ENCODE measurements at places on chromosomes 4 and X. TPM values are rescaled to one million over a fixed set of nuclear protein-coding genes. Genes with fewer than 3 reads are reported as not detected.
A peak's percentile ranks its signal among the peaks of the same experiment; 100 is the strongest.

DNA sequence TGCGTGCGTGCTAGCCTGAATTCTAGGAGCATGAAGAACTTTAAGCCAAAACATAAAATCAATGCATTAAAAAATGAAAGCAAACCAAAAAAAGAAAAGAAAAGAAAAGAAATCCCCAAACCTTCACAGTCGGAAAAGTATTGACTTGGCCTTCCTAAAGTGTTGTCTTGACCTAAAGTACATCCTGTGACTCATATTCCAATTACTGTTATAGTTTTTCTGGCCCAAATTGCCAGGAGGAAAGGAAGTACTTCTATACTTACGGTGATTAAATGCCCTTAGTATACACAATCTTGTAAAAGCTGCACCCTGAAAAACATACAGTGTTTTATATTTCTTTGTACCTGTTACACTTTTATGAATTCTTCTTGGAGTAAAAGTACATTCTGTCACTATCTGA is 512.8 kb downstream of the ANKRD50 start:
- no peak for DNase-seq

The COL25A1 gene
- total RNA-seq, result not detected

The TIGD4 gene
- 0.17 TPM for total RNA-seq

DNA sequence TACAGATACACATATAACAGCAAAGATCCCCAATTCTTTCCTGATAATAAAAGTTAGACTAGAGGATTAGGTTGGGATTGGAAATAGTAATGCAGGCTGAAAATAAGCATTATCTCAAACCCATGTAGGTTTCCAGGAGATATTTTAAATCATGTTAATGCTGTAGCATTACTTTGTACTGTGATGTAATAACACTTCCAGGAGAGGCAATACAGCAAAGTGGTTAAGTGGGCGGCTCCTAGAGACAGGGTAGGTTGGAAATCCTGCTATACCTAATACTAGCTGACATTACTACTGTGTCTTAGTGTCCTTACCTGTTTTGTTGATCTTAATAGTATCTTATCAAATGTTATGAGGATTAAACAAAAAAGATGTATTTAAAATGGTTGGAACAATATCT is 9.6 kb downstream of the PAICS start:
- DNase-seq, result no peak

GRCh38 chrX:11704725-11705495 is 39.2 kb upstream of the ARHGAP6 start:
- DNase-seq, result no peak

The TEX13B gene
- total RNA-seq, result not detected

GRCh38 chrX:49762175-49762720 is 66.5 kb upstream of the PAGE1 start:
- no peak for DNase-seq

The AKAP4 gene
- not detected for total RNA-seq

DNA sequence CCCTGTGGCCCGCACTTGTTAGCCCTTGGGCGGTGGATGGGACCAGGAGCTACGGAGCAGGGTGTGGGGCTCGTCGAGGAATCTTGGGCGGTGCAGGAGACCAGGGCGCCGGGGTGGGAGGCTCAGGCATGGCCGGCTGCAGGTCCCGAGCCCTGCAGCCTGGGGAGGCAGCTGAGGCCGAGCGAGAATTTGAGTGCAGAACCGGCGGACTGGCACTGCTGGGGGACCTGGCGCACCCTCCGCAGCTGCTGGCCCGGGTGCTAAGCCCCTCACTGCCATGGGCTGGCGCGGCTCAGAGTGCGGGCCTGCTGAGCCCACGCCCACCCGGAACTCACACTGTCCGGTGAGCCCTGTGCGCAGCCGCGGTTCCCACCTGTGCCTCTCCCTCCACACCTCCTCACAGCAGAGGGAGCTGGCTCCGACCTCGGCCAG is 73.6 kb upstream of the TLL1 start:
- DNase-seq, result no peak

DNA sequence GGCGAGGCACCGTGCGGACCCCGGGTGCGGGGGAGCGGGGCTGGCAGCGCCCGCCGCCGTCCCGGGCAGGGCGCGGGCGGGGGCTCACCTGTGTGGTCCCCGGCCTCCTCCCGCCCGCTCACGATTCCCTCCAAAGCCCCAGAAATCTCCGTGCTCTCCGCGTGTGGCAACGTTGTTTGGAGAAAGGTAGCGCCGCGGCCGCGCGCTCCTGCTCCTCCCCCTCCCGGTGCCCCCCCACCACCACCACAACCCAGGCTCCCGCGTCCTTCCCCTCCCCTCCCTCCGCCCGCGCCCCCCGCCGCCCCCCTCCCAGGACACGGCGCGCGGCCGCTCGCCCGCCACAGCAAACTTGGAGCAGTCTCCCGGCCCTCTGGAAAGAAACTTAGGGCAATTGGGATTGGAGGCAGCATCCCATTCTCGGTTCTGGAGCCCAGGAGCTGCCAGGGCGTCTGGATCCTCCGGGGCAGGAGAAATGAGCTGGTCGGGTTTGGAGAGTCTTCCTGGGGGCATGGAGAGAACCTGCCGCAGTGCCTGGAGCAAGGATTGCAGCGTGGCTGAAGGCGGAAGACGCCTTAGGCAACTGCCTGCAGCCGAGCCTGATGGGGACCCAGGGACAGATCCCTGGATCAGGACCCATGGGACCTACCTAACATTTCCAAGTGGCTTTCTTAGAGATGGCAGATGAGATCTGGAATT is 855 bp downstream of the KLF3 start:
- peak; percentile 59 for DNase-seq

The FAM3A gene
- total RNA-seq, result 47.1 TPM

DNA sequence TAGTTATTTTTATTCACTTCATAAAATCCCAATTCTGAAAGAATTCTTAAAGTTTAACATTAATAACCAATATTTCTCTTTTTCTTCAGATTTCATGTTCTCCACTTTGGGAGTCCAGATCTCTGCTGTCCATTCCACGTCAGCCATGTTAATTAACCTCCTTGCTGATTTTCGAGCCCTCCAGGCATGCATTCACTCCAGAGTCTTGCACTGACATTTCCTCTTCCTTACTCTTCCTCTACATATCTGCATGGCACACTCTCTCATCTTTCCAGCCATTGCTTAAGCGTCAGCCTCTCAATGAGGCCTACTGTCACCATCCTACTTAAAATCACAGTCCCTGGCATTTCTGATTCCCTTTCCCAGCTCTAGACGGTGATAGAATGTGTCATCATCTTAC is 144.8 kb downstream of the MAD2L1 start:
- DNase-seq, result no peak

DNA sequence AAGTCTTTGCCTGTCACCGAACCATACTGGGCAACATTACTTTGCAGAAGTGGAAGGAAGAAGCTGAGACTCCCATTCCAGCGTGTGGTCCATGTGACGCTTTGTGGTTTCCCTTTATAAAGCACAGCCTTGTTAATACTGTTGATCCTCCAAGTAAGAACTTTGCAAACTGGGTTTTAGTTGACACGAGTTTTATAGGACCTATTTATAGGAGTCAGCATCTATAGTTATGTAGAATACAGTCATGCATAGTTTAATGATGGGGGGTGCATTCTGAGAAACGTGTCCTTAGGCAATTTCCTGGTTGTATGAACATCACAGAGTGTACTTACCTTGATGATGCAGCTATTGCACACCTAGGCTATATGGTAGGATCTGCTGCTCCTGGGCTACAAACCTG is 1879.4 kb upstream of the TENM3 start:
- no peak for DNase-seq

GRCh38 chr4:26197018-26197779 is 123.6 kb upstream of the RBPJ start:
- peak; percentile 8 for DNase-seq

The ZMAT1 gene
- total RNA-seq, result 0.70 TPM

GRCh38 chr4:53863158-53863557 is 201.2 kb downstream of the CHIC2 start:
- DNase-seq, result no peak

DNA sequence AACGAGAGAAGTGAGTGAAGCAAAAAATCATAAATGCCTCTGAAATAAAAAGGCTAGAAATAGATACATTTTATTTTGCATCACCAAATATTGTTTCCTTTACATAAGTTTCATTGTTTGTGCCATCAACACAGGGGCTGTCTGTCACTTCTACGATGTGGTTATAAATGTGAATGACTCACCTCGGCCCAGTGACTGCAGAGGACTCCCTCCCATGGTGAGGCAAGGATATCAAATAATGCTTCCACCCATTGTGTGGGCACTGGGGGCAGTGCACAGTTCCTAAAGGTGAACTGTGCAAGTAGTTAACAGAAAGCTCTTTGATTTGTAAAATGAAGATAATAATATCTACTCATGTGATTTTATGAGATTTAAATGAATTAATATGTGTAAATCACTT is 230.3 kb upstream of the NEIL3 start:
- DNase-seq, result no peak

The SPATA18 gene
- 4.3 TPM for total RNA-seq

The MCTS1 gene
- total RNA-seq, result 146 TPM

- no peak for DNase-seq
These were observed 41.9 kb upstream of the RELL1 start for GRCh38 chr4:37728064-37728463.

The F8A3 gene
- 5.3 TPM for total RNA-seq

DNA sequence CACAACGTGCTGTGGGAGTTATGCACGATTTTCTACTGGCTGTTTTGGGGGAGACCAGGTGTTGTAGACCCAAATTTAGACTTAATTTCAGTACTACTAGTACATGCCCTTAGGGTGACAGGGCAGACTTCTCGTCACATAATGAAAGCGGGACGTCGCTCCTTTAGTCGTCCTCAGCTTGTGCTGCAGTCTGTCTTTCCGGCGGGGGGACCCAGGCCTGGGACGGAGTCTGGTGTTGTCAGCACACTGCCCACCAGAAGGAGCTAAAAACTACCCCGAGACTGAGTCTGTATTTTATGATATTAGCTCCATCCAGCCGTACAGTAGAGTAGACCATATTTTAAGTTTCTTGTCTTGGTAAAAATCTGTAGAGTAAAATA is 35.5 kb downstream of the NOP14 start:
- DNase-seq, result no peak

- DNase-seq, result no peak
These were observed 20.0 kb upstream of the S100G start for GRCh38 chrX:16629909-16630308.

GRCh38 chr4:26288355-26288909 is 32.4 kb upstream of the RBPJ start:
- peak; percentile 14 for DNase-seq

The PDZD4 gene
- 4.3 TPM for total RNA-seq

The RAI2 gene
- total RNA-seq, result not detected

The ALAS2 gene
- total RNA-seq, result not detected

GRCh38 chr4:1727117-1728031 is 6.1 kb downstream of the TACC3 start:
- peak; percentile 88 for DNase-seq

The PARM1 gene
- total RNA-seq, result 0.10 TPM

DNA sequence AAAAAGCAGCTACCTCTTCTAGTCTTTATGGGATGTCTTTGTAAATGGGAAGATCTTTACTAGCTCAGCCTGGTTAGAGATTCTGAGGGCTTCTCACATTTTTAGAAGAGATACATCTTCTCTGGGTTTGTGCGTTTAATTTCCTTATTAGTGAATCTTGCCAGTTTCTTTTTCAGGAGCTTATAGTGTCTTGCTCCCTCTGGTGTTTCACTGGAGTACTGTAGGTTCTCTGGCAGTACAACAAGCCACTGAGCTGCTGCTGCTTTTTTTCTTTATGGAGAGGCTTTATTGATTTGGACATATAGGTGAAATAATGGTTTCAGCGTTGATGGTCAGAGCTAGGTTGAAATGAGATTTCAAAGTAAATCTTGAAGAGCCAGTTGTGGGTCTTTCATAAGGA is 82.9 kb downstream of the LAS1L start:
- DNase-seq, result peak; percentile 10

DNA sequence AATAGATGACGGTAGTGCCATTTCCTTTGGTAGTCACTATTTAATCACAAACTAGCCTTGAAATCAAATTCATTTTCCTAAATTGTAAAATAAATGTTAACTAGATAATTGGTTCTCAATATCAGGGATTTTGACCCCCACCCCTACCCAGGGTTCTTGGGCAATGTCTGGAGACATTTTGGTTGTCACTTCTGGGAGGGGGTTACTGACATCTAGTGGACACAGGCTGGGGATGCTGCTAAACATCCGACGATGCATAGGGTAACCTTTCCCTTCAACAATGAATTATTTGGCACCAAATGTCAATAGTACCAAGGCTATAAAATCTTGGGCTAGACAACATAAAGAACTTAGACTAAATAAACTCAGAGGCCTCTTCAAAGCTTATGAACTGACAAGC is 285.8 kb upstream of the TRPC5 start:
- no peak for DNase-seq

The KIAA0232 gene
- 6.2 TPM for total RNA-seq

DNA sequence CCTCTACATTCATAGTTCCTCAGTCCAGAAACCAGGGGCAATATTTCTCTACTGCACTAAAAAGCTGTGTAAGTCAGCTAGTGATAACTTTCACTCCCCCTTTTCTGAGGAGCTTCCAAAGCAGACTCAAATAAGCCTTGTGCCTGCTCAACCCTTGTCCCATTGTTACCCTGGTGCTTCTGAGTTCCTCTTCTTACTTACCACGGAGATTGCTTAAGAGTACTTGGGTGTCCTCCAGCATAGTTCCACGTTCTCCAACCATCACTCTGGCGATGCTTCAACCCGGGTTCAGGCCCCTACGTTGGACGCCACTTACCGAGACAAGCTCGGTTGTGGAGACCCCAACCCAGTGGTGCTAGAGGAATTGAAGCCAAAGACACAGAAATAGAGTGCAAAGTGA is 71.6 kb downstream of the ADAM29 start:
- no peak for DNase-seq

Measured in Caki2 (cell line).